ENCODE measurements at places on chromosomes 13 and 19.
A peak's percentile ranks its signal among the peaks of the same experiment; 100 is the strongest.

GRCh38 chr19:33407140-33407551 lies 33.6 kb downstream of the CEBPG start:
- no peak for DNase-seq

DNA sequence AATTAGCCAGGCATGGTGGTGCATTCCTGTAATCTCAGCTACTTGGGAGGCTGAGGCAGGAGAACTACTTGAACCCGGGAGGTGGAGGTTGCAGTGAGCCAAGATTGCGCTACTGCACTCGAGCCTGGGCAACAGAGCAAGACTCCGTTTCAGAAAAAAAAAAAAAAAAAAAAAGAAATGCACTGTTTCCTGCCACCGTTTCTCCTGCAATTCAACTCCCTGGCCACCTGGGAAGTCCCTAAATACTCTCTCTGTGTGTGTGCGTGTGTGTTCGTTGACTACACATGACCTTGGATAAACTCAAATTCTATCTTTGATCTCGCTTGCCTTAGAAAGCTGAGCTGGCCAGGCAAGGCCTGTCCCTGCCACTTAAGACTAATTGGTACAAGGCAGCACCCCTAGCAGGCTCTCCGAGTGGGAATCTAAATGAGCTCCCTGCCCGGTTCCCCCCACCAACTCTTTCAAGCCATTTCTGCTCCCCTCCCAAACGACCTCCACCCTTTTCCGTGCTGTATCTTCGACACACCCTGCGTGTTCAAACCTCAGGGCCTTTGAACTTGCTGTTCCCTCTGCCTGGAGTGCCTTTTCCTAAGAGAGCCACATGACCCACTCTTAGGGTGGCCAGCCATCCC lies 5.2 kb upstream of the BCAT2 start:
- no peak for DNase-seq

DNA sequence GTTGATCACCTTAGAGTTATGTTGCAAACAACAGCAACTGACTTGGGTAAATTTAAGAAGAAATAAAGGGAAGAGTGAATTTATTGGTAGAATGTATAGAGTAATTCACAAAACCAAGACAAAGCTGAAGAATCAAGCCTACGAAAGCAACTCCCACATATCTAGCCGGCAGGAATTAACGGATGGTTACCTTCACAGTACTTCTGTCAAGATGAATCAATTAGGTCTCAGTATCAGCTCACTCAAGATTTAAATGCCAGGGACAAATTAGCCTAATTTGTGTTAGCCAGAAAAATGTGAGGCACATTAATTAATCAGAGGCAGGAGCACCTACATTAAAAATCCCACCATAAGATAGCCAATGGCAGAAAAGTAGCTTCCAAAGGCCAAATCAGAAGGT lies 10.7 kb downstream of the KPNA3 start:
- DNase-seq = no peak

- no peak for DNase-seq
Measured at GRCh38 chr13:76644906-76645305, 241.3 kb downstream of the KCTD12 start.

GRCh38 chr13:96781141-96781540 lies 213.1 kb downstream of the OXGR1 start:
- no peak for DNase-seq

GRCh38 chr13:109626386-109627171 lies 159.8 kb downstream of the IRS2 start:
- DNase-seq = no peak

DNA sequence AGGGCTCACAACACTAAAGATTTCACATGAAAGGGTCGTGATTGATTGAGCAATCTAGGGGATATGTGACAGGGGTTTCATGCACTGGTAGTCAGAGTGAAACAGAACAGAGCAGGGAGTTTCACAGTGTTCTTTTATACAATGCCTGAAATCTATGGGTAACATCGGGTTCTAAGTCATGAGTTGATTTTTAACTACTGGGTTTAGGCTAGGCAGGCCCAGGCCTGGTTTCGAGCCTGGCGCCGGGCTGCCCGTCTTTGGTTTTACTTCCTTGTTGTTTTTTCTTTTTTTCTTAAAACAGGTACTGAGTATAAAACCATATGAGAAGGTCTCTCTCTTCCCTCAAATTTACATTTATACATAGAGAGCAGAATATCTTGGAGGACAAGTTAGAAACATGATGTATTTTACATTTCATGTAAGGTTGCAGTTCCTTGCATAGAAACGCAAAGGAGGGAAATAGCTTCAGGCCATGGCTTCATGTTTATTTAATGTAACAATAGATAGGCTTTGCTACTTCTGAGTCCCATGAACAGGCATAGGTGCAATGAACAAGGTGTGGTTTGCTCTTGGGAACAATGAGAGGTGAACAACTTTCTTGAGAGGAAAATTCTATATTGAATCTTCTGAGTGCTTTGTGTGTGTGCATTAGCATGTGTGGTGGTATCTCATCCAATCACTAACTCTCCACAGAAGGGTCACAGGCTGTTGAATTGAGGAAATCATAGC lies 128.9 kb upstream of the RXFP2 start:
- DNase-seq = no peak

- no peak for DNase-seq
Measured at GRCh38 chr19:54333586-54334298, 5.2 kb downstream of the LILRA4 start.

- peak; percentile 34 for DNase-seq
Measured at GRCh38 chr13:111281751-111282311, 38.6 kb upstream of the TEX29 start.

- DNase-seq = no peak
Measured at GRCh38 chr19:10412257-10412977, 7.9 kb upstream of the PDE4A start.

GRCh38 chr19:13428352-13428751 lies 77.9 kb downstream of the CACNA1A start:
- peak; percentile 47 for DNase-seq

DNA sequence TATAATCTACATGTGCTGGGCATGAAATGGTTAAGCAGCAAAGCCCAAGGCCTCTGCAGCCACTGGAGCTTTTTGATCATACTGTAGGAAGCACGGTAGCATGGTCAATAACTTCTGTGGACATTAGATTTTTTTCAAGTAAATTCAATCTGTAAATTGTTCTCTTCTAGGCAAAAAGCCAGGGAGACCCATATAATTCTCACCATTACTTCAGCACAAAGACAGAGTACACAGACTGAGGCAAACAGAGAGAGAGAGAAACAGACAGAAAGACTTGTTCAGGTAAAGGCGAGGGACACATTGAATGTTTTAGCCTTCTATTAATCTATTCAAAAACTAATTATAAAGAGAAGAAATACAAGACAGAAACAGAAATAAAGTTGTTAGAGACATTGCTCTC lies 349.4 kb downstream of the RFC3 start:
- no peak for DNase-seq

DNA sequence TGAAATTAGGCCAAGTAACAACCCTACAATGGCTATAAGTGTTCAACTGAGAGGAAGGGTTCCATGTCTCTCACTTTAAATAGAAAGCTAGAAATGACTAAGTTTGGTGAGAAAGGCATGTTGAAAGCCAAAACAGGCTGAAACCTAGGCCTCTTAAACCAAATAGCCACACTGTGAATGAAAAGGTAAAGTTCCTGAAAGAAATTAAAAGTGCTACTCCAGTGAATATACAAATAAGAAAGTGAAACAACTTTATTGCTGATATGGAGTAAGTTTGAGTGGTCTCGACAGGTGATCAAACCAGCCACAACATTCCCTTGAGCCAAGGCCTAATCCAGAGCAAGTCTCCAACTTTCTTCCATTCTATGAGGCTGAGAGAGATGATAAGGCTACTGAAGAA lies 209.6 kb downstream of the KLF12 start:
- no peak for DNase-seq

- peak; percentile 79 for DNase-seq
Measured at GRCh38 chr19:33416307-33417215, 43.1 kb downstream of the CEBPG start.

DNA sequence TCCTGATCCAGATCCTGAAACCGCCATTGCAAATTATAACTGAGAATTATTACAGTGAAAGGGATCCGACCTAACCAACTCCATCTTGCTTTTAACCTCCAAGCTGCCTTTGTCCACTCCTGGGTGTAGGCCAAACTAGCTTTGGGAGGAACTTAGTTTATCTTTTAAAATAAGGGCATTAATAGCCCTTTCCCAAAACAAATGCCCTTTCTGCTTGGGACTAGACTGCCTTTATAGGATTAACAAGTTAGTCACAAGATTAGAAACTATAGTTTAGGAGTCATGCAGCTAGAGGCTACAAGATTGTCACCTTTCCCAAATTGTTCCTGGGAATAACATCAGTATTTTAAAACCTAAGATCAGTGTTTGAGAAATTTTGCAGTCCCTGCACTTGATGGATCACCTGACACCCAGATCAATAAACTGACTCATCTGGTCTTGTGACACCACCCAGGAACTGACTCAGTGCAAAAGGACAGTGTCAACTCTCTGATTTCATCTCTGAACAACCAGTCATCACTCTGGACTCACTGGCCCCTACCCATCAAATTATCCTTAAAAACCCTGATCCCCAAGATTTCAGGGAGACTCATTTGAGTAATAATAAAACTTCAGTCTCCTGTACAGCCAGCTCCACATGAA lies 4.1 kb upstream of the ZNF841 start:
- no peak for DNase-seq

DNA sequence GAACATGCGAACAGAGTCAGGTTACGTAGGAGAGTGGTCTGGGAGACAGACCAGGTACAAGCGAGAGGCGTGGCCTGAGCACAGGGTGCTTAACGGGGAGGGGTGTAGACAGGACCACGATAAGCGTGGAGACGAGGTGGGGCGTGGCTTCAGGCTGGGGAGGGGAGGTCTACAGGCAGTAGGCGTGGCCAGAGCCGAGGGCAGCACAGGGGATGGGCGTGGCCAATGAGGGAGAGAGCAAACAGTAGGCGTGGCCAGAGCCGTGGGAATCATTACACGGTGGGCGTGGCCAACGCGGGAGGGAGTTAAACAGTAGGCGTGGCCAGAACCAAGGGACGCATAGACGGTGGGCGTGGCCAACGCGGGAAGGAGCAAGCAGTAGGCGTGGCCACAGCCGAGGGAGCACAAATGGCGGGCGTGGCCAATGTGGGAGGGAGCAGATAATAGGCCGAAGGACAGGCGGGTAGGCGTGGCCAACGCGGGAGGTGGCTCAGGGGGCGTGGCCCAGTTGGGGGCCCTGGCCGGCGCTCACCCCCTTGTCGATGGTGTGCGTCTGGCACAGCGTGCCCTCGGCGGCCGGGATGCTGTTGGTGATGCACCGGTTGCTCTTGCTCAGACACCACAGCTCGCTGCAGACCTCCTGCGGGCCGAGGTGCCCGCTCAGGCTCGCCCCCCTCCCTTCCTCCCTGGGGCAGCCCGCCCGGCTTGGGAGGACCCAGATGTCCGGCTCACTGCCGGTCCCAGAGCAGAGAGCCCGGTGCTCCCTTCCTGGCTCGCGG lies 15.2 kb upstream of the MYO1F start:
- DNase-seq = peak; percentile 96

DNA sequence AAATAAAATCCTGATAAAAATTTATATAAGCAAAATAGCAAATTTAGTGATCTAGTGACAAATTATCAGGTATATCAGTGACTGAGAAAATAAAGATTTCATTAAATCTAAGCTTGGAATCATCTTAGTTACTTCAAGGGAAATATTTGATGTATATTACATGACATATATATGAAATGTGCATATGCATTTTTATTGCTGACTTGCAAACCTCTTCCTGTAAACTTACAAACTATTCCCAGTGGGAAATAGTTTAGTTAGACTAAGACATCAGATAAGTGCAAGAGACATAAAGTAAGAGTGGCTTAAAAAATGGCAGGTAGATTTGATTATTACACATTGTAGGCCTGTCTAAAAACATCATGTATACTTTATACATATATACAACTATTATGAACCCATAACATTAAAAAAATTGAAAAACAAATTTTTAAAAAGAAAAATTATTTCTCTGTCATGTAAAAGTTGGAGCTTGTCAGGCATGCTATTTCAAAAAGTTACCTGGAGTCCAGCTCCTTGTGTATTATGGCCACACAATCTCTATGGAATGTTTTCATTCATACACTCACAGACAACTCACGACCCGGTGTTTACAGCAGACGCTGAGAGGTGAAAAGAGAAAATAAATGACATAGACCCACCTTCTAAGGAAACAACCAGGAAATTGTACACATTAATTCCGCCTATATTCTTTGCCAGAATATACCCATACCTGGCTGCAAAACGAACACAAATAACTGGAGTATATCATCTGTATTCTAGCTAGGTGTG lies 724.5 kb downstream of the SLITRK6 start:
- no peak for DNase-seq

- DNase-seq = peak; percentile 94
Measured at GRCh38 chr19:5403968-5404640, 51.1 kb upstream of the ZNRF4 start.

DNA sequence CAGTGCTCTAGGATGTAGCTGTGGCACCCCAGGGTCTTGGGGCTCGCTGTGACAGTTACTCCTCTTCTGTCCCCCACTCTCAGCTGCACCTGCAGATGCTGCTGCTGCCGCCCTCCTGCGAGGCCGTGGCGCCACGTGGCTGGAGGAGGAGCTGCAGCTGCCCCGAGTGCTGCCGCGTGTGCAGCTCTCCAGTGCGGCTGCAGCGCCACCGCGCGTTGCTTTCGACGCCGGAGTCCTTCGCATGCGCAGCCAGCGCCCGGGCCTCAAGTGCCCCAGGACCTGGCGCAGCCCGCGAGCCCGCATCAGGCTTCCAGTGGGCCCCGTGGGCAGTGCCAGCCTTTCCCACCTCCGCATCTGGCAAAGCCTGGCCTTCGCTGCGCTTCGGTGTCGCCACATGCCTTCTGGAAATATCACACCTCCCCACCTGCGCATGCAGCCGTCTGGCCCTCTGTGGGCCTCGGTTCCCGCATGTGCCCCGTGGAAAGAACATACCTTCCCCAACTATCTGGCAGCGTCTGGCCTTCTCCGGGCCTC lies 692 bp upstream of the ZNF580 start:
- peak; percentile 74 for DNase-seq

- no peak for DNase-seq
Measured at GRCh38 chr13:94031609-94032008, 447.9 kb downstream of the DCT start.

DNA sequence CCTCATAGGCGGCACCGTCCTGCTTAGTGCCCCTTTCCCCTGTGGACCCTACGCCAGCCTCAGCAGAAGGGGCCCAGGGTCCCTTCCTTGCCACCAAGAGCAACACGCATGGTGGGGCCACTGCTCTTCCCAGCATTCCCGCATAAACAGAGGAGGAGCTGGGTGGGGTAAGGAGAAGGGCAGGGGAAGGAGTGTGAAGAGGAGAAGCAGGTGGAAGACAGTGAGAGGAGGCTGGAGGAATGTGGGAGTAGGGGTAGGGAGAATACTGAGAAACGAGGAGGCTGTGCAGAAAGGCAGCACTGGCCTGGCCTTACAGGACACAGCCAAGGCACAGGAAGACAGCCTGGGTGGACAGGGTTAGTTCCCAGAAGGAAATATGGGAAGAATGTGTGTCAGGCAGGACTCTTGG lies 43.9 kb downstream of the ZNF331 start:
- no peak for DNase-seq

GRCh38 chr13:104086210-104086609 lies 1020.0 kb upstream of the SLC10A2 start:
- no peak for DNase-seq

- no peak for DNase-seq
Measured at GRCh38 chr13:26784704-26785639, 24.4 kb upstream of the GPR12 start.

Data from GM03348 (cell line).